ENCODE measurements at places on chromosomes 3 and 15.

GRCh38 chr3:48414376-48415250 is 15.3 kb downstream of the PLXNB1 start:
- DNase-seq: no peak

DNA sequence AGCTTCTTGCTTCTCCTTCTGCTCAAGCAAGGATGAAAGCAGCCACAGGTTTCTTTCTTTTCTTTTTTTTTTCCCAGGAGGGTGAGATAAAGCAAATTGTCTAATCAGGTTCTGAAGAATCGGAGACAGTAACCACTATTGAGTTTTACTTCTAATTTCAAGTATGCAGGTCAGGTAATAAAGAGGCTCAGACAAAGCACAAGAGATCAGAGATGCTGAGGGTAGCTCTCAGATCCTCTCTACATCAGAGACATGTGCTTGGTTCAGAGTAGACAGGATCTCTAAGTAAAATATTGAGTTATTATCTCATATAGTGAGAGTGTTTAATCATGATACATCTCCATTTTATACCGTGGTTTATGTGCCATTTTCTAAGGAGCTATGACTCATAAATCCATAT is 168.5 kb downstream of the NFKBIZ start:
- DNase-seq: no peak

GRCh38 chr3:113897373-113897777 is 50.4 kb upstream of the ZDHHC23 start:
- no peak for DNase-seq

GRCh38 chr3:4978966-4979427 is 240 bp upstream of the BHLHE40 start:
- peak; percentile 84 for DNase-seq

DNA sequence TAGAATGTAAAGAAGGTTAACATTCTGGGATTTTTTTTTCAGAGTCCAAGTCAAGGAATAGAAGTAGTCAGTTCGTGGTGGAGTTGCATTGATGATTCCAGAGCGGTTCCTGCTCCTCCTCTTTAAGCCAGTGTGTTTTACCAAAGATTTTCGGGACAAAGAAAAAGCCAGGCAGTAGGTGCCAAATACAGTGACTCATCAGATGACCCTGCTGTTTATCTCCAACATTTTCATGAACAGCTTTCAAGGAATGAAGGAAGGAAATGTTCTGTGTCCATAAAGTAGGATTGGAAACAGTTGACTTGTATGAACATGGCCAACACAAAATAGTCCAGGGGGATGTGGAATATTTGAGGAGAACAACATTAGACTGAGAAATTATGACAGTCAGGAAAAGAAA is 142.4 kb upstream of the TMC3 start:
- no peak for DNase-seq

GRCh38 chr15:65399997-65400396 is 22.2 kb upstream of the IGDCC3 start:
- no peak for DNase-seq

DNA sequence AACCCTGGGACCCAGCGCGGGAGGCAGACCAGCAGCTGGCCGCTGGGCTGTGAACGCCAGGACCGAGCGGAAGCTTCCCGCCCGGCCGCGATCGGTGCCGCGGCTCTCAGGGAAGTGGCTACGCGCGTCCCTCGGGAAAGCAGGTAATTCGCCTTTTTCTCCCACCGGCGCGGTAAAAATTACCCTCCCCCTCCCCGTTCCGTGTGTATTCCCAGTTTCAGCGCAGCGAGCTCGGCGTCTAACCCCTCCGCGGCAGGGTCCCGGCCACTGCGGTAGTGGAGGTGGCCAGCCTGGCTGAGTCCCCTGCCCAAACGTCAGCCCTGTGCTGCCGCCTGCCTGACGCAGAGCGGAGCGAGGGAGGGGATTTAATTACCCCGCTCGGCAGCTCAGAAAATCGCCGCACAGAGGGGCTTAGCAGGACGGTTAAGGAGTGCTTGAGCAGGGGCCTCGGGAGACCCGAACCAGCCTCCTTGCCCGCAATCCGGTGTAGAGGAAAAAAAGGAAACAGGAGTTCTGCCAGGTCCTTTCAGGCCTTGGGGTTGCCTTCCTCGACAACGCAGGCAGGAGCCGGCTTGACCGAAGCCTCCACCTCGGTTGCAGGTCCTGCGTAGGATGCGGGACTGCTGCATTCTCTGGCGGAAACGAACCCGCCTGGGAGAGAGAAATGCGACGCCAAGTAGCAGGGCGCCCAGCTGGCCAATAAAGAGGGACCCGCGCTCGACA is 2.9 kb downstream of the GATA2 start:
- no peak for DNase-seq

DNA sequence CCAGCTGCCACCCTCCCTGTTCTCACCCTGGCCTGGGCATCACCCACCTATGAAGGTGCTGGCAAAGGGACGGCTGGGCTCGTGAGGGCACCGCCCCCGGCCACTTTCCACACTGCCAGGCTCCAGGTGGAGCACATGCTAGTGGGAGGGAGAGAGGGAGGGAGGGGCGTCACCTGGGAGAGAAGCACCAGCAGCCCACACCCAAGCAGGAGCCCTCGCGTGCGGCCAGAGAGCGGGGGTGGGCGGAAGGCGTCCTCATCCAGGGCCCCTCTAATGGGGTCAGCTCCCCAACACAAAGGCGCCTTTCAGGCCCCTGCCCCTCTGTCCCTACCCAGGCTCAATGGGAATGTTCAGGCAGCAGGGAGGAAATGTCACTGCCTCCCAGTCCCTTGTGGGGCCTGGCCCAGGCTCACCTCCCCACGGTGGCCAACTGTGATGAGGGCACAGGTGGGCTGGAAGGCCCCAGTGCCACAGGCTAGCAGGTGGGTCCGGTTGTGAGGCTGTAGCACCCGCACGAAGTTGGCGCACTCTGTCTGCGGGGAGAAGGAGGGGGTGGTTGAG is 3.1 kb downstream of the SEMA3G start:
- DNase-seq: no peak

GRCh38 chr3:86869566-86869965 is 121.4 kb downstream of the VGLL3 start:
- DNase-seq: no peak

DNA sequence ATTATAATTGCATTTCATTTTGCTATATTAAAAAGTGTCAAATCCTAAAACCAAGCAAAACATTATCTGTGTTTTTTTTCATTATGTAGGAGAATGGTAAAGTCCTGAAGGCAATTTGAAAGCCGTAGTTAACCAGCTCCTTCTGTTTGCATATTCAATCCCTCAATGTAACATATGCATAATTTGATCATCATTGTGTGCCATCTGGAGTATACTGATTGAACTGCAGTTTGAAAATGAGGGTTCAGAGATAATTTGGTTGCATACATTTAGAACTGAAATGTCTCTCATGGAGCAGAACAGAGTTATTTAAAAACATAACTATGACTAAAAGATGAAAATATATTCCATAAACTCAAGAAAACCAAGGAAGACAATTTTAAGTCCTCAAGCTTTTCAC is 518.6 kb downstream of the GBE1 start:
- DNase-seq: no peak

GRCh38 chr3:192038726-192039125 is 577.8 kb downstream of the PYDC2 start:
- no peak for DNase-seq

GRCh38 chr3:177468331-177468730 is 271.0 kb upstream of the TBL1XR1 start:
- no peak for DNase-seq

DNA sequence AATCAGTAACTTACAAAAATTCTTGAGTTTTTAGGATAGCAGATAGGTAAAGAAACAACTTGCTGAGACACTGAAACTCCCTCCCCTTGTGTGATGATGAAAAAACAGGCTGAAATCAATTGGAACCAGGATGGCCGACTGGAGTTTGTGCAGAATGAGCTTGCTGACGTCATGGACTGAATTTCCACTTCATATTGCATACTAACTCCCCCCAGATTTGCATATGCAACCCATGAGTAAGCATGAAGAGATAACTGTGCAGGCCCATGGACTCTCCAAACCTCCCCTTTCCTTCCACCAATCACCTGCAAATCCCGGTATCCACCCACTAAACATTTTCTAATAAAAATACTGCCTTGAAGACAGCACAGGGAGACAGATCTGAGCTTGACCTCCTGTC is 82.0 kb upstream of the SCN5A start:
- DNase-seq: no peak

GRCh38 chr15:77044228-77045042 is 26.5 kb downstream of the TSPAN3 start:
- no peak for DNase-seq

- no peak for DNase-seq
Measured at GRCh38 chr3:170128977-170129431, 52.5 kb downstream of the PHC3 start.

DNA sequence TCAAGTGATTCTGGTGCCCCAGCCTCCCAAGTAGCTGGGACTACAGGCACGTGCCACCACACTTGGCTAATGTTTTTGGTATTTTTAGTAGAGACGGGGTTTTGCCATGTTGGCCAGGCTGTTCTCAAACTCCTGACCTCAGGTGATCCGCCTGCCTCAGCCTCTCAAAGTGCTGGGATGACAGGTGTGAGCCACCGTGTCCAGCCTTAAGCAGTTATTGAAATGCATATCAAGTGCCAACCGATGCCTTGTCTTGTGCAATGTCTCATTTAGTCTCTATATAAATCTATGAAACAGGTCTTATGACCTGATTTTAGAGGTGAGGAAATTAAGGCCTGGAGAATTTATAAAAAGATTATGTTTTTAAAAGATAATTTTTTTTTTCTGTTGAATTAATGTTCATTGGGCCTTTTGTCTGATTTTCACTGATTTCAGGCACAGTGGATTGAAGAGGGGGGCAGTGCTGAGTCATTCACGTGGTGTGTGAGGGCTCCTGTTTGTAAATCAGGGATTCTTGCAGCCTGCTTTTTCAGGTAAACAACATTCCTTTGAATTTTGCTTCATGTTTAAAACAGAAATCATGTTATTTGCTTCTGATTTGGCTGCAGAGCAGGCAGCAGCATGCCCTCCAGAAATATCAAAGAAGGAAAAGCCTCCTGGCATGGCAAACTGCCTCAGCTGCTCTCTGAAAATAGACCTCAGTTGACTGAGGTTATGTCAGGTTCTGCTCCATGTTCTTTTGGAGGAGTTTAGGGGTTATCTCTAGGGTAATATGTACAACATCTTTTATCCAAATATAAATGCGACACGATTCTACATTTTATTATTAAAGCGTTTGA is 407.0 kb upstream of the RGMA start:
- no peak for DNase-seq

GRCh38 chr3:131349946-131350347 is 31.6 kb upstream of the NUDT16 start:
- peak; percentile 33 for DNase-seq

- no peak for DNase-seq
Measured at GRCh38 chr3:191493336-191493735, 32.4 kb downstream of the PYDC2 start.

DNA sequence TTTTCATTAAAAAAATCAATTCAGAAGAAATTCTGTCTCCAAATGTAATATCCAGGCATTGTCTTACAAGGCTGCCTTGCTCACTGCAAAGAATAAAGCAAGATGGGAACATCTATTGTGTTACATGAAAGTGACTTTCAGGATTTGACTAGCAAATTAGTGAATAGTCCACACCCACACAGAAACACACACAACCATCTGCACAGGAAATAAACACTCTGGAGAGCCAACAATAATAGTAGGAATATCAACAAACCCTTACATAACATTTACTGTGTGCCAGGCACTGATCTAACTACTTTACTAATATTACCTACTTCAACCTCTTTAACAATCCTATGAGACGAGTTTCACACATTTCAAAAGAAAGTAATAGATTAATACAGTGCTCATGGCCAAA is 28.9 kb upstream of the ZNF385D start:
- no peak for DNase-seq

DNA sequence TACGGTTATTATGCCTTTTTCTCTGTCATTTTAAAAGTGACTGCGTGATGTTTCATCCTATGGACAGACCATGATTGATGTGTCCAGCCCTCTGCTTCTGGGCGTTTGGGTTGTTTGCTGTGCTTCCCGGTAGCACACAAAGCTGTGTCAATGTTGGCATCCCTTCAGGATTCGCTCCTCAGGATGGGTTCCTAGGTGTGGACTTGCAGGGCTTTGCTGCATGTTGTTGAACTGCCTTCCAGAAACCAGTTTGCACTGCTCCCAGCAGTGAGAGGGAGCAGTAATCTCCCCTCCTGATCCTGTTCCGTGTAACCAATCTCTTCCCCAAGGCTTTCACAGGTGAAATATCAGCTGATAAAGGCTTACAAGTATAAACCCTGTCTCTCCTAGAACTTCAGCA is 787 bp downstream of the TRPM1 start:
- DNase-seq: no peak

GRCh38 chr3:10944866-10945265 is 47.7 kb upstream of the SLC6A1 start:
- no peak for DNase-seq

DNA sequence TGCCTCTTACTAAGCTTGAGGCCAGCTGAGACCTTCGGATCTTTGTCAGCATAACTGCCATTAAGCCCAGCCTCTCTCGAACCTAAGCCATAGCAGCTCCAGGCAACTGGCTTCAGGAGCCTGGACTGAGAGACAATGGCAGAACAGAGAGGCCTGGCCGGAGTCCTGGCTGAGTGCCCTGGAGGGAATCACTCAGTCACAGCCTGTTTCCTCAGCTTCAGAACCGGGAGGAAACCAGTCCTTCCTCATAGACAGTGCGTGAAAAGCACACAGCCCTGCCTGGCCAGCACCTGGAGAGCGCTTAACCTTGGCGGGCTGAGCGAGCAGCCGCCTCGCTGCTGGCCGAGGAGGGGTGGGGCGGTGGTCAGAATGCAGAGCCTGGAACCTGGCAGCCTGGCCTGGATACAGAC is 21.6 kb downstream of the RNU5B-1 start:
- DNase-seq: no peak

- DNase-seq: no peak
Measured at GRCh38 chr3:186208296-186208989, 99.6 kb upstream of the ETV5 start.

GRCh38 chr15:70875001-70875782 is 17.0 kb downstream of the THAP10 start:
- DNase-seq: no peak

DNA sequence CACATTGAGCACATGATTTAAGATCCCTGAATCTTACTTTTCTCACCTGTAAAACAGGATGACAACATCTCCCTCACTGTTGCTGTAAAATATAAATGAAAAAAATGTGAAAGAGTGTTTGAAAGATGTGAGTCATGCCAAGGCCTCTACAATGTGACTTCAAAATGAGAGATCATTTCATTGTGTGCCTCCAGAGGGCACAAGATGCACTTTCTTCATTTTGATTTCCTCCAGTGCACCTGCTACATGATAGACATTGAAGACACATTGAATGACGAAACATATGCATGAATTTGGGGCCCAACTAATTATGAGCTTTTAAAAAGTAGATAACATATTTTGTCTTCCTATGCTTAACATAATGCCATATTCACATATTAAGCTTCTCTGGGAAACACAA is 170.3 kb downstream of the MOBP start:
- no peak for DNase-seq

Data from brain pericyte (primary cell).